ENCODE measurements at places on chromosomes 4 and X.

- no peak for DNase-seq
Observed at GRCh38 chr4:83569987-83570386, 34.1 kb downstream of the GPAT3 start.

GRCh38 chrX:85052205-85052604 lies 48.5 kb downstream of the APOOL start:
- DNase-seq, result no peak

DNA sequence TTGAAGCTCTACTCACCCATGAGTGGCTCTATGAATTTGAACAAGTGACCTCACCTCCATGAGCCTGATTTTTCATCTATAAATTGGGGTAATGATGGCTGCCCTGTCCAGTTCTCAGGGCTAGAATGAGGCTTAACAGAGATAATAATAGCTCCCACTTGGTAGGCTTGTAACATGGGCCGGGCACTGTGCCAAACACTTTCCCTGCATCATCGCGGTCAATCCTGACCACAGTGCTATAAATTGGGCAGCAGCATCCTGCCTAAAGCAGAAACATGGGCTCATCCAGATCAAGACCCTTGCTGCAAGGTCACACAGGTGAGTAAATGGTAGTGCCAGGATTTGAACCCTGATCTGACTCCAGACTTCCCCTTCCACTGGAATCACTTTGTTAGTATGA lies 12.8 kb downstream of the APLN start:
- no peak for DNase-seq

GRCh38 chr4:148448141-148448540 lies 5.9 kb upstream of the NR3C2 start:
- no peak for DNase-seq

GRCh38 chrX:18666614-18667013 lies 5.3 kb downstream of the RS1 start:
- no peak for DNase-seq

DNA sequence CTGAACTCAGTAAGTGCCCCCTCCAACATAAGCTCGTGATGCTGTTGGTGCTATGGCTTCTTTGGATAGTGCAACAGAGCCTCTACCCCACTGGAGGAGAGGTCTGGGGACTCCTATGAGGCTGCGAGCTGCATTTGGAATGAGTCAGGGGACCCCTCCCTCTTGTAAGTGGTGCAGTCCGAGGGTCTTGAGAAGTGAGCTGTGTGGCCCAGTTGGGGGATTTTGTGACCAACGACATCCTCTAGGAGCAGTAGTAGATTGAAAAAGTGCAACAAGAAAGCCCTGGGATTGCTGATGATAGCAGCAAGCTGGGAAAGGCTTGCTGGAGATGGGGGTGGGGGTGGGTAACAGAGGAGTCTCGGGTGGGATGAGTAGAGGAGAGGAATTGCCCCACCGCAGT lies 3.1 kb downstream of the FRMPD3 start:
- no peak for DNase-seq

Measured in CD4-positive, CD25-positive, alpha-beta regulatory T cell (primary cell).